ENCODE measurements at places on chromosomes 12 and 14. TPM values are rescaled to one million over a fixed set of nuclear protein-coding genes. Genes with fewer than 3 reads are reported as not detected.
A peak's percentile ranks its signal among the peaks of the same experiment; 100 is the strongest.

DNA sequence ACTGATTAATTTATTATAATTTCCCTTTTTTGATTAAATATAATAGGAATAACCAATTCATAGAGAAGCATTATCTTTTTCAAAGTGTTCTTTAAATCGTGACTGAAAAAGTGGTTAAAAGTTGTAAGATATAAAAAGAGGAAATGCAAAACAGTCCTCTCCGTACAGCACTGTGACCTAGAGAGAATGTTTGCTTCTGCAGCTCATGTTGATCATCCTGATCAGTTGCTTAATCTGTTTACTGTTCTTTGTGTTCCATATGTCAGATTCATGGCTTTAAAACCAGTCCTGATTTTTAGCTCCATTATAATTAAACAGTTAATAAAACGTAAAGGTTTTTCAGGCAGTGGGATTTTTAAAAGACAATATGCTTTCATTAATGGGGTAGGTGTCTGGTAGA lies 4.7 kb downstream of the TTC8 start:
- DNase-seq: no peak

JPH4 gene
- total RNA-seq: 5.6 TPM

- DNase-seq: peak; percentile 65
Observed at GRCh38 chr12:130651188-130651959, 64.7 kb downstream of the RIMBP2 start.

DNA sequence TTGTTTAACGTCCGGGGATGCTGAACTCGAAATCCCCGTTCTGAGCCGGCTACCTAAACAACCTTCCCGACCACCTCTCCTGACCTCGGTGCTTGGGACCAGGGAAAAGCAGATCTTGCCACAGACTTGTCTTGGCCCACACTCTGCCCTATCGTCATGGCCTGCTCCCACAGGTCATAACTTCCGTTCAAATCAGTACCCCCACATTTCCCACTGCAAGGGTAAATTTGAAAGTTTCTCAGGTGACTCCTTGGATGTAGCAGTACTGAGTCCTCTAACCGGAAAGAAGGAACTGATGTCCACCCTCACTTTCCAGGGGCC lies 612 bp upstream of the RBM23 start:
- no peak for DNase-seq

CNTN1 gene
- total RNA-seq: 20.4 TPM

DNA sequence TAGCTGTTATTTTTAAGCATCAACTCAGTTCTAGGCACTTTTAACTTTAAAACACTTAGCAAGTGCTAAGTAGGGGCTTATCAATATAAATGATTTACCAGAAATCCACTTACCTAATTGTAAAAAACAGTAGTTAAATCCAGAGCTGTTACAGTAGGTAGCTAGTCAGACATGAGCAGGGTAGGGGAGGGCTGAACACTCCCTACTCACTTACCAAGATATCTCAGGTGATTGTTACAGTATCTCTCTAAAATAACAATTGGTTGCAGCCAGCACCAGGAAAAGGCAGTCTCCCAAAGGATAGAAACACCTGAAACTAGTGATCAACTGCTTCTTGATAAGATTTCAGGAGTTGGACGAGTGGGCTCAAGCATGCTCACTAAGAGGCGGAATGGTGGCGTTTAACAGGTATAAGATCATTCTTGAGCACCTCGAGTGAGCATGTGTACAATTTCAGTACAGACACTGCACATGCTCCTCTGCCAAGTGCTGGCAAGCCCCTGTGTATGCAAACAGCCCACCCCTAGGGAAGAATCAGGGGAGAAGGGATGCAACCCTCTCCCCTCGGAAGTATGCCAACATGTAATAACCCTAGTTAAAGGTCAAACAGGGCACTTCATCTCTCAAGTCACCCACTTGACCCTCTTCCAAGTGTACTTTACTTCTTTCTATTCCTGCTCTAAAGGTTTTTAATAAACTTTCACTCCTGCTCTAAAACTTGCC lies 1113.6 kb upstream of the SEL1L start:
- no peak for DNase-seq

DNA sequence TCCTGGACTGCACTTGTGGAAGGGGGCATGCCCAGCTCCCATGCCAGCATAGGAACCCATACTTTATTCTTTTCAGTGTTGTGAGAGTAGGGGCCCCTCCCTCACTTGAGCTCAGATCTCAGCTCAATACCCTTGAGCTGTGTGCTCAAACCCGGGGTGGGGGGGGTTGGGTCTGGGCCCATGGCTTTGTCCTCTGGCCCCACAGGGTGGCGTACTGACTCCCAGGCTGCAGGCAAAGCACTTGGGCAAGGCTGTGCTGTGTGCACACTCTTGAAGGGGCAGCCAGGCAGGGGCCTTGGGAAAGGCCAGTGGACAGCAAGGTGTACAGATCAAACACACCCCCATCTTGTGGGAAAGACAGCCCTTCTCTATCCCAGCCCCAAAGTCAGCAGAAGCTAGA lies 81.8 kb downstream of the WIF1 start:
- DNase-seq: no peak

DNA sequence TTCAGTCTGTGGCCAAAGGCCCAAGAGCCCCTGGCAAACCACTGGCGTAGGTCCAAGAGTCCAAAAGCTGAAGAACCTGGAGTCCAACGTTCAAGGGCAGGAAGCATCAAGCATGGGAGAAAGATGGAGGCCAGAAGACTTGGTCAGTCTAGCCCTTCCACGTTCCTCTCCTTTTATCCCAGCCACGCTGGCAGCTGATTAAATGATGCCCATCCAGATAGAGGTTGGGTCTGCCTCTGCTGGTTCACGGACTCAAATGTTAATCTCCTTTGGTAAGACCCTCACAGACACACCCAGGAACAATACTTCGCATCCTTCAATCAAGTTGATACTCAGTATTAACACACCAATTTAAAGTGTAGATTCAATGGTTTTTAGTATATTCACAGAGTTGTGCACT lies 21.1 kb upstream of the OS9 start:
- no peak for DNase-seq

GRCh38 chr12:71142016-71142415 lies 15.8 kb downstream of the TSPAN8 start:
- DNase-seq: no peak

DNA sequence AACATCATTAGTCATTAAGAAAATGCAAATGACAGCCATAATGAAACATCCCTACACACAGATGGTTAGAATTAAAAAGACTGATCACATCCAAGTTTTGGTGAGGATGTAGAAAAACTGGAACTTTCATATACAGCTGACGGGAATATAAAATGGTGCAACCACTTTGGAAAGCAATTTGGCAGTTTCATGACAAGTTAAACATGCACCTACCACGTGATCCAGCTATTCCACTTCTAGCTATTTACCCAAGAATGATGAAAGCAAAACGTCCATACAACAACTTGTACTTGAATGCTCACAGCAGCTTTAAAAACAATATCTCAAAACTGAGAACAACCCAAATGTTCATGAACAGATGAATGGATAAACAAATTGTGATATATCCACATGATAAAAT lies 77.9 kb upstream of the AVPR1A start:
- no peak for DNase-seq

SCFD1 gene
- 73.8 TPM for total RNA-seq

DNA sequence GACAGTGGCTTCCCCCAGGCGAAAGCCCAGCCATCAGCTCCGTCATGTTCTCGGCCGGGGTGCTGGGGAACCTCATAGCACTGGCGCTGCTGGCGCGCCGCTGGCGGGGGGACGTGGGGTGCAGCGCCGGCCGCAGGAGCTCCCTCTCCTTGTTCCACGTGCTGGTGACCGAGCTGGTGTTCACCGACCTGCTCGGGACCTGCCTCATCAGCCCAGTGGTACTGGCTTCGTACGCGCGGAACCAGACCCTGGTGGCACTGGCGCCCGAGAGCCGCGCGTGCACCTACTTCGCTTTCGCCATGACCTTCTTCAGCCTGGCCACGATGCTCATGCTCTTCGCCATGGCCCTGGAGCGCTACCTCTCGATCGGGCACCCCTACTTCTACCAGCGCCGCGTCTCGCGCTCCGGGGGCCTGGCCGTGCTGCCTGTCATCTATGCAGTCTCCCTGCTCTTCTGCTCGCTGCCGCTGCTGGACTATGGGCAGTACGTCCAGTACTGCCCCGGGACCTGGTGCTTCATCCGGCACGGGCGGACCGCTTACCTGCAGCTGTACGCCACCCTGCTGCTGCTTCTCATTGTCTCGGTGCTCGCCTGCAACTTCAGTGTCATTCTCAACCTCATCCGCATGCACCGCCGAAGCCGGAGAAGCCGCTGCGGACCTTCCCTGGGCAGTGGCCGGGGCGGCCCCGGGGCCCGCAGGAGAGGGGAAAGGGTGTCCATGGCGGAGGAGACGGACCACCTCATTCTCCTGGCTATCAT lies 663 bp downstream of the PTGER2 start:
- peak; percentile 84 for DNase-seq

- no peak for DNase-seq
Observed at GRCh38 chr12:3432176-3432742, 58.7 kb upstream of the PRMT8 start.

PLEKHD1 gene
- total RNA-seq: 0.10 TPM

IL26 gene
- not detected for total RNA-seq

DNA sequence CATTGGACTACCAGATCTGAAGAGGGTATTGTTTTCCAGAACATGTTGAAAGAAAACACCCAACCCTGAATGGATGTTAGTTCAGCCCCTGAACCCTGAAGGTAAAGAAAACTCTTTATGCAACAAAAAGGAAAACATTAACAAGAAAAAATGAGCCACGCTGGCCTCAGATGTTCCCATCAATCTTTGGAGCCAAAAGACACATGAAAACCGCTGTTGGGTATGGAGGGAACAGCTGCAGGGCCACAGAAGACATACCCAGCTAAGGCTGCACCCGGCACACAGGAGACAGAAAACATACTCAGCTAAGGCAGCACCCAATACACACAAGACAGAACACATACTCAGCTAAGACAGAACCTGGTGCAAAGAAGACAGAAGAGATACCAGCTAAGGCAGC lies 51.3 kb upstream of the GALNT9 start:
- no peak for DNase-seq

DNA sequence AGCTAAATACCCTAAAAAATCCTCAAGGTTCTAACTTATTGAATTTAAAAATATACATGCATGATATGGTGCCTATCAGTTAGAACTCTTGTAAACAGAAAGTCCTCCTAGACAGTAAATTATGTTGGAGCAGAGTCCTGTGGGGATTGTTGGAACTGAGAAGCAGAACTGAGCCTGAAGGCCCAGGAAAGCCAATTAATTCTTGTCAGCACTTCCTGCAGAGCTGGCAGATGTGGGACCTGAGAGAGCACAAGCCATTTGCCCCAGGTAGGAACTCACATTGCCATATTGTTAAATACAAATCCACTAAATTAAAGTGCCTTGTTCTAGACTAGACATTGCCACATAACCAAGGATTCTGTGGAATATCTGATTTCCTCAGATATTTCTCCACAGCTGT lies 117.1 kb downstream of the RTN1 start:
- DNase-seq: no peak

DNA sequence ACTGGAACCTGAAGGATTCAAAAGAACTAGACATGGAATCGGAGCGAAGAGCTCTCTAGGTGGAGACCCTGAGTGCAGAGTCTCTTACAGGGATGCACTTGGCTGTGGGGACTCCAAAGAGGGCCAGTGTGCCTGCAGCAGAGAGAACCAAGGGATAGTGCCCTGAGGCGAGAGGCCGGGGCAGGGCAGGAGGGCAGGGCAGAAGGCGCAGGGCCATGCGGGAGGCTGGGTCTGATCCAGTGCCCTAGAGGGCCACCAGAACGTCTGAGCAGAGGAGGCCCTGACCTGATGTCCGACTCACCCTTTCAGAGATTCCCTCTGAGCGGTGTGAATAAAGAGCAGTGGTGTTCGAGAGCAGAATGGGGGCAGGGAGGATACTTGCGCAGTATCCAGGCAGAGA lies 205.4 kb upstream of the FKBP4 start:
- DNase-seq: no peak

DNA sequence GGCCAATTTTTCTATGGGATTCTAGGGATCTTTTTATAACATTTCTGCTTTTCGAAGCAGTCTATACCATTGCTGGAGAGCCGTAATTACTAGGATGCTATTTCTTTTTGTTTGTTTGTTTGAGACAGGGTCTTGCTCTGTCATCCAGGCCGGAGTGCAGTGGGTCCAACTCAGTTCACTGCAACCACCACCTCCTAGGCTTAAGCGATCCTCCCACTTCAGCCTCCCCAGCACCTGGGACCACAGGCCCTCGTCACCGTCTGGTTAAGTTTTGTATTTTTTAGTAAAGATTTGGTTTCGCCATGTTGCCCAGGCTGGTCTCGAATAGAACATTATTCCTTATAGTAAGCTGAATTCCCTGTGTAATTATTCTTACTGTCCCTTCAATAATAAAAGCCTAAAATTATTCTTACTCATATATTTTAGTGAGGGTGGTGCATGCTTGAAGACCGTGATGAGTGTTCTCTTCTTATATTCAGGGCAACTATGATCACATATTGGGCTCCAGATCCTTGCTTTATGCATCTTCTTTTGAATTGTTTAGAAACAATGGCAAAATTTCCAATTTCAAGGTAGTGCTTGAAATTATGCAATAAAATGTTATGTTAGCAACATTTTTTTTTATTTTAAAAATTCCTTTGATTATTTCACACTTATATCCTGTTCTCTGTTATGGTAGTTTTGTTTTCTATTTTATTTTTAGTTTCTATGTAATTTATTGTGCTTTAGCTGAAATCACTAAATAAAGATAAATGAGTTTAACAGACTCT lies 66.2 kb downstream of the CRADD start:
- no peak for DNase-seq

DNA sequence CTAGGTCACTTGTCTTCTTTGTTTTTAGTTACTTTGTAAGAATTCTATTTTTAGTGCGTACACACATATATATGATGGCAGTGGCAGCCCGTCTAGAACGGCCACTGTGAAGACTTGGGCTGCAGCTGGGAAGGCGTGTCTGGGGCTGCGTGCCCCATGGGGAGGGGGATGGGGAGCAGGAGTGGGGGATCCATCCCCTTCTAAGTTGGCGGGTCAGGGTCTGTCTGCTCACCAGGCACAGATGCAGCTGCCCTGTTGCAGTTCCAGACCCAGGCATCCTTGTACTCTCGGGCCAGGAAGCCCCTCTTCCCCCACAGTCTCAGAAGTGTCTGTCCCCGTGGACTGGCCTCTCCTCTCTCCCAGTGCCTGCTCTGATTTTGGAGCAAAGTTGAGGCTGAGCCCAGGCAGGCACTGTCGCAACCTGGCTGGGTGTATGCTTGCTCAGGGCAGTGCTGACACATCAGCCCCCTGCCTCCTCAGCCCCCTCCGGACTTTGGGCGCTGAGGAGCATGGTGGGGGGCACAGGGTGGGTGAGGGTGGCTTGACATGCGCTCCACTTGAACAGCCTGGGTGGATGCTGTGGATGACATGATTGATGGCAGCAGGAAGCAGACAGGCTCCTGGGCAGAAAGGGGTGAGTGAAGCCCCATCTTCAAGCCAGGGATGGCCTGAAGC lies 271.2 kb upstream of the NAV3 start:
- no peak for DNase-seq

Measured in posterior vena cava (tissue), 2 donors.